Lung (tissue), 17 donors: ENCODE measurements at places on chromosomes 3 and 15. TPM values are rescaled to one million over a fixed set of nuclear protein-coding genes. Genes with fewer than 3 reads are reported as not detected.

GRCh38 chr15:74038707-74039655 lies 43.4 kb downstream of the GOLGA6A start:
- H3K36me3 ChIP-seq = peaks cover 14% of the 10 kb centered on the region
- no peak overlapping the region for H3K4me3 ChIP-seq
- DNase-seq = no peak
- no peaks in the 10 kb centered on the region for H3K27me3 ChIP-seq
- H3K27ac ChIP-seq = no peak overlapping the region

DNA sequence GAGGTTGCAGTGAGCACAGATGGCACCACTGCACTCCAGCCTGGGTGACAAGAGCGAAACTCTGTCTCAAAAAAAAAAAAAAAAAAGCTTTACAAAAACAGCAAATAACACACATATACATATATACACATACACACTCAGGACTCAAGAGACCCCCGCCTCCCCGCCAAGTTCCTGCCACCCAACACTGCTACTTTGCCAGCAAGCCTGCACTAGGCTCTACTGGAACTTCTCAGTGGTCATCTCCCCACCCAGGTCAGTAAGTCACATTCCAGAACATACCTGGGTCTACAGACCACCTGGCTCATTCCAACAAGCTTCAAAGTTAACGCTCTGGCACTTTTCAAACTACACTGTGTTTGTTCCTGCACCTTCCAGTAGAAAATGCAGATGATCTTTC lies 62.3 kb downstream of the SENP2 start:
- DNase-seq = no peak
- H3K4me1 ChIP-seq = no peaks in the 10 kb centered on the region
- no peak overlapping the region for H3K27ac ChIP-seq
- no peak overlapping the region for H3K4me3 ChIP-seq
- H3K27me3 ChIP-seq = no peaks in the 10 kb centered on the region

Gene C3orf22
- total RNA-seq = 0.28 TPM

DNA sequence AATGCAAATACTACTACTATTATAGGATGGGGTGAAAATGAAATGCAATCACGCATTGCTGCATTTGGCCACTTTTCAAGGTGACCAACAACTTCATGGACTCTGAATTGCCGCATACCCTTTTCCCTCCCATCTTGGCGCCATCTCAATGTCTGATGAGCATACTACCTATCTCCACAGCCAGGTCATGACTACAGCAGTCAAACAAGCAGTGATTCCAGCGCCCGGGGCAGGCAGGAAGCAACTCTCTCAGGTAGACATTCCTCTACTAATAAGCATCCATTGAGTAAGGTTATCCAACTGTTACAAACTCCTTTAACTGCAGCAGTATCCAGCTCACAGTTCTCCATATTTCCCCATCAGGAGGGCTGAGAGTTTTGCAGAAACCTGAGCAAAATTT lies 155.4 kb downstream of the ADAMTS17 start:
- H3K4me3 ChIP-seq = no peak overlapping the region
- no peak for DNase-seq

GRCh38 chr15:72229076-72229946 lies 1.7 kb downstream of the PKM start:
- peak; percentile 38 for DNase-seq
- peak overlapping the region; percentile 99 for H3K27ac ChIP-seq
- H3K4me3 ChIP-seq = peak overlapping the region; percentile 82

- H3K4me3 ChIP-seq = no peak overlapping the region
- H3K36me3 ChIP-seq = peaks cover 25% of the 10 kb centered on the region
- no peaks in the 10 kb centered on the region for H3K27me3 ChIP-seq
- H3K4me1 ChIP-seq = peaks cover 23% of the 10 kb centered on the region
- DNase-seq = no peak
- H3K27ac ChIP-seq = peak overlapping the region; percentile 81
Measured at GRCh38 chr15:42737529-42738328, 801 bp upstream of the CDAN1 start.

DNA sequence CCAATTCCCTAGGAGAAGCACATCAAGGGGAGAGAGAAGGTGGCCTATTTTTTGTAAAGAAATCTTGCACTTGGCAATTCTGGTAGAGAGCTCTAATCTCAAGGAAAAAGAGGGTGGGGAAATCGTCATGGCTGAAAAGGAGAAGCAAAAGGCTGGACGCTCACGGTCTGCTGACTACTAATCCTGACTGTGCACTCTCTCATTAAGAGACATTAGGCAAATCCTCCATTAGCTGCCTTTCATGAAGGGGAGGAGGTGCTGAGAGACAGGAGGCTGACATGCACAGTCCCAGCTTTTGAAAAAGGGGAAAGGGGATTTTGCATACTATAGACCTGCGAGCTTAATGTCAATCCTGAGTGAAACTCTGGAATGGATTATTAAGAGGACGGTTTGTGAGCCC lies 170.0 kb downstream of the NR2F2 start:
- H3K27ac ChIP-seq = no peak overlapping the region
- no peaks in the 10 kb centered on the region for H3K27me3 ChIP-seq
- no peak overlapping the region for H3K4me3 ChIP-seq
- no peak for DNase-seq
- no peaks in the 10 kb centered on the region for H3K36me3 ChIP-seq
- no peaks in the 10 kb centered on the region for H3K4me1 ChIP-seq

DNA sequence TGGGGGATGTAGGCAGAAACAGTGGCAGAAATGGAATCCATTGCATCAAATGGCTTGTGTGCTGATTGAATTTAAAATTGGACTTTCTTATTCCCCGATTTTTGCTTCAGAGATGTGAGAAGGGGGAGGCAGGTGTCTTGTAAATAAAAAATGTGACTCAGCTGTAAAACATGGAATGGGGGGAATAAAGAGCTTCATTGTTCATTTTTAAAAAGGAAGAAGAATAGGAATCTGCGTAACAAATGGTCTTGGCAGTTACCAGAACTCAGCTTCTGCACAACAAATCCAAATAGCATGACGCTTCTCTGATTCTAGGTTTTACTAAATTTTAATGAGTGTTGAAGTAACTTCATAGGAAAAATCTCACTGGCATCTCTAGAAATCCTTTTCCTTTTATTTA lies 323.9 kb upstream of the GBE1 start:
- H3K27me3 ChIP-seq = no peaks in the 10 kb centered on the region
- no peak overlapping the region for H3K27ac ChIP-seq
- no peak for DNase-seq
- H3K4me1 ChIP-seq = no peaks in the 10 kb centered on the region
- no peak overlapping the region for H3K4me3 ChIP-seq

Gene SPATA12
- 0.15 TPM for total RNA-seq

GRCh38 chr3:70179111-70179510 lies 133.3 kb downstream of the MDFIC2 start:
- peaks cover 5% of the 10 kb centered on the region for H3K4me1 ChIP-seq
- H3K27me3 ChIP-seq = peaks cover 12% of the 10 kb centered on the region
- no peak overlapping the region for H3K4me3 ChIP-seq
- no peaks in the 10 kb centered on the region for H3K36me3 ChIP-seq
- no peak overlapping the region for H3K27ac ChIP-seq

Gene ADGRG7
- not detected for total RNA-seq

DNA sequence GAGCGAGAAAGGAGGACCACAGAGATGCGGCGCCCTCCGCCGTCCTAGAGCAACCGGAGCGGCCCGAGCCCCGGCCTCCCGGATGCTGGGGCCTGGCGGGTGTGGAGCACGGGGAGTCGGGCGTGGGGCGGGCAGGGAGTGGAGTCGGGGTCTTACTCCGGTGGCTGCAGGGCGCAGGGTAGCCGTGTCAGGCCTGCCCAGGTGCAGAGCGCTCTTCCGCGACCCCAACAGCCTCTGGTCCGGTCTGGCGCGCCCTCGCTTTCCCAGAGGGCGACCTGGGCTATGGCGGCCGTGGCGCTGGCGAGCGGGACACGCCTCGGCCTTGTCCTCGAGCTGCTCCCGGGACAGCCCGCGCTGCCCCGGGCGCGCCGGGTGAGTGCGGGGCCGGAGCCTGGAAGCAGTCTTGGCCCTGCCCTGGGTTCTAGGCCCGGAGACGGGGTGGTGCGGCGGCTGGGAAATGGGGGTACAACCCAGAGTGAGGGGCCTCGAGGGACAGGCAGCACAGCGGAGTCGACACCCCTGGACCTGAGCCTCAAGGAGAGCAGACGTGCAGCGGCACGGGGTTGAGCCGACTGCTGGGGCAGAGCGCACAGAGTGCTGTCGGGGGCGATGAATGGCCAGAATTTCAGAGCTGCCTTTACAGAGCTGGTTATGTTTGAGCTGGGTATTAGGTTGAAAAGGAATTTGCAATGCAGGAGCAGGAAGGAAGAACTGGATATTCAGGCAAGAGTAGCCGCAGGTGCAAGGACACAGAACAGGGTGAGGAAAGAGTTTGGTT lies at the start of gene ZNF662:
ZNF662 (plus strand) TSS at position 73 of the 778 bp plus-strand sequence. CDS start 1,973 bp downstream, outside the sequence.
- H3K27ac ChIP-seq = peak within 1 kb of the TSS; percentile 17
- H3K27me3 ChIP-seq = no peaks in the 10 kb centered on the region
- H3K4me3 ChIP-seq = peak within 1 kb of the TSS; percentile 53

Gene CHL1
- 11.5 TPM for total RNA-seq

DNA sequence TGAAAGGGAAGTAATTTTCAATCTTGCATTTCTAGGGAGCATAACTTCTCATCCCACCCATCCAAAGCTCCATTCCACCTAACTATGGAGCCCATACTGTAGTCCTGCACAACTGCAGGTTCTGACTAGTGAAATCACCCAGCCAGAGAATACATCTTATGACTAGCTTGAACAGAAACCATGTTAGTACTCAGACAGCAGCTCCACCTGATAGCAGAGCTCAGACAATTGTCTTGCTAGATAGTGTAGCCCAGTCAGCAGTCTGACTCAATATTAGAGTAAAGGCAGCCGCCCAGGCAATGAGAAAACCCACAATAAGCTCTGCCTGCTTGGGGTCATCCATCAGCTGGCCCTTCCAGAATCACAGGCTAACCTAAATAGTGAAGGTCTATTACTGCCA lies 544.7 kb upstream of the GBE1 start:
- H3K27ac ChIP-seq = no peak overlapping the region
- no peaks in the 10 kb centered on the region for H3K36me3 ChIP-seq
- no peak overlapping the region for H3K4me3 ChIP-seq
- H3K27me3 ChIP-seq = no peaks in the 10 kb centered on the region

GRCh38 chr15:68375191-68375631 lies 56.8 kb downstream of the ITGA11 start:
- no peak overlapping the region for H3K4me3 ChIP-seq
- H3K4me1 ChIP-seq = no peaks in the 10 kb centered on the region
- H3K27ac ChIP-seq = no peak overlapping the region

GRCh38 chr15:100022391-100022790 lies 289.2 kb upstream of the LYSMD4 start:
- no peak overlapping the region for H3K27ac ChIP-seq
- no peaks in the 10 kb centered on the region for H3K4me1 ChIP-seq
- DNase-seq = peak; percentile 45
- no peak overlapping the region for H3K4me3 ChIP-seq
- no peaks in the 10 kb centered on the region for H3K36me3 ChIP-seq
- no peaks in the 10 kb centered on the region for H3K27me3 ChIP-seq

- H3K36me3 ChIP-seq = no peaks in the 10 kb centered on the region
- DNase-seq = no peak
- H3K4me1 ChIP-seq = no peaks in the 10 kb centered on the region
- H3K27ac ChIP-seq = no peak overlapping the region
Measured at GRCh38 chr3:99803297-99803696, 14.4 kb upstream of the CMSS1 start.

- H3K4me3 ChIP-seq = no peak overlapping the region
- no peaks in the 10 kb centered on the region for H3K27me3 ChIP-seq
- H3K27ac ChIP-seq = no peak overlapping the region
- H3K36me3 ChIP-seq = no peaks in the 10 kb centered on the region
- H3K4me1 ChIP-seq = no peaks in the 10 kb centered on the region
Measured at GRCh38 chr3:63303238-63303637, 25.1 kb downstream of the SYNPR start.

GRCh38 chr3:197393711-197394110 lies 95.3 kb upstream of the DLG1 start:
- peaks cover 12% of the 10 kb centered on the region for H3K4me1 ChIP-seq
- H3K36me3 ChIP-seq = no peaks in the 10 kb centered on the region
- no peak overlapping the region for H3K27ac ChIP-seq
- H3K4me3 ChIP-seq = no peak overlapping the region
- no peak for DNase-seq

Gene CD86
- 11.0 TPM for total RNA-seq

Gene ADAMTS7
- 13.1 TPM for total RNA-seq

DNA sequence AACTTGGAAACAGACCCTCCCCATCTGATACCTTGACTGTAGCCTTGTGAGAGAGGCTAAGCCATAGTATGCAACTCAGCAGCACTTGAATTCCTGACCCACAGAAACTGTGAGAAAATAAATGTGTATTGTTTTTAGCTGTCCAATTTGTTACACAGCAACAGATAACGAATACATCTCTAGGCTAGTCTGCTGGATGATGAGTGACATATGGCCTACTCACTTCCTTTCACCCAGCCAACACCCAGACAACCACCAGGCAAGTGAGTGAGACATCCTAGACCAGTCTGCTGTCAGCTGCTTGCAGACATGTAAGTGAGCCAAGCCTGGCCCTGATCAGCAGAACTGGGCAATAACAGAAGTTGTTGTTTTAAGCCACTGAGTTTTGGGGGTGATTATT lies 19.2 kb upstream of the SMAD6 start:
- no peak overlapping the region for H3K27ac ChIP-seq
- H3K4me3 ChIP-seq = no peak overlapping the region
- H3K4me1 ChIP-seq = peaks cover 9% of the 10 kb centered on the region
- no peaks in the 10 kb centered on the region for H3K36me3 ChIP-seq
- no peak for DNase-seq
- H3K27me3 ChIP-seq = no peaks in the 10 kb centered on the region

DNA sequence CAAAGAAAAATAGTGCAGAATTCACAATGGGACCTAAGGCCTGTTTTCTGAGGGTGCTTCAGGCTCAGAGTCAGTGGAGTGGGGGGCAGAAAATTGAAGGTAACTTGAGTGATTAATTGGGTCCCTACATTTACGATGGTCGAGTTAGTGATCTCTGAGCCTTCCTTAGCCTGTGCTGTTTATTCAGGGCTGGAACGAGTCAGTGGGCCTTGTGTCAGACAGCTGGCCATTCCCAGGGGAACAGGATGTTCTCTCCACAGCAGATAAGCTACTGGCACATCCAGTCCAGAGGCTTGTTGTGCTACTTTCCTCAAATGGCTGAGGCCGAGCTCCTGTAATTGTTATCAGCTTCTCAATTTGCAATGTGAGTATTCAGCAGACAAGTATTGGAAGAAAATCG lies 29.2 kb upstream of the CNTN3 start:
- H3K27ac ChIP-seq = no peak overlapping the region
- H3K4me3 ChIP-seq = no peak overlapping the region
- DNase-seq = peak; percentile 80
- H3K36me3 ChIP-seq = no peaks in the 10 kb centered on the region

Gene TM6SF1
- total RNA-seq = 15.8 TPM

DNA sequence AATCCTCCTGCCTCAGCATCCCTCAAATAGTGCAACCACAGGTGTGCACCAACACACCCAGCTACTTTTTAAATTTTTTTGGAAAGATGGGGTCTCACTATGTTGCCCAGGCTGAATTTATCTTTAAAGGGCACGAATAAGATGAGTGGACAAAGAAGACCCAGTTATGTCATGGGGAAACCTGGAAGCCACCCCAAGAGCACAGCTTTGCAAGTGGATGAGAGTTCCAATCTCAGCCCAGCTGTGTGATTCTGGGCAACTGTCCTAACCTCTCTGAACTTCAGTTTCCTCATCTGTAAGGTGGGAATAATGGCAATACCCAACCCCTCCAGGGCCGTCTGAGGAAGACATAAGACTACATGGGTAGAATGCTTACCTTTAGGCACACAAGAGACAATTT lies 32.2 kb downstream of the DNAJB8 start:
- H3K4me1 ChIP-seq = peaks cover 5% of the 10 kb centered on the region
- DNase-seq = no peak
- no peaks in the 10 kb centered on the region for H3K36me3 ChIP-seq
- H3K27me3 ChIP-seq = no peaks in the 10 kb centered on the region
- no peak overlapping the region for H3K27ac ChIP-seq

Gene PLSCR2
- total RNA-seq = not detected
